Body of pancreas (tissue), 4 donors: ENCODE measurements at places on chromosomes 5 and 9. TPM values are rescaled to one million over a fixed set of nuclear protein-coding genes. Genes with fewer than 3 reads are reported as not detected.

FREM1 gene
- 19.1 TPM for total RNA-seq

TNC gene
- 1.6 TPM for total RNA-seq

DNA sequence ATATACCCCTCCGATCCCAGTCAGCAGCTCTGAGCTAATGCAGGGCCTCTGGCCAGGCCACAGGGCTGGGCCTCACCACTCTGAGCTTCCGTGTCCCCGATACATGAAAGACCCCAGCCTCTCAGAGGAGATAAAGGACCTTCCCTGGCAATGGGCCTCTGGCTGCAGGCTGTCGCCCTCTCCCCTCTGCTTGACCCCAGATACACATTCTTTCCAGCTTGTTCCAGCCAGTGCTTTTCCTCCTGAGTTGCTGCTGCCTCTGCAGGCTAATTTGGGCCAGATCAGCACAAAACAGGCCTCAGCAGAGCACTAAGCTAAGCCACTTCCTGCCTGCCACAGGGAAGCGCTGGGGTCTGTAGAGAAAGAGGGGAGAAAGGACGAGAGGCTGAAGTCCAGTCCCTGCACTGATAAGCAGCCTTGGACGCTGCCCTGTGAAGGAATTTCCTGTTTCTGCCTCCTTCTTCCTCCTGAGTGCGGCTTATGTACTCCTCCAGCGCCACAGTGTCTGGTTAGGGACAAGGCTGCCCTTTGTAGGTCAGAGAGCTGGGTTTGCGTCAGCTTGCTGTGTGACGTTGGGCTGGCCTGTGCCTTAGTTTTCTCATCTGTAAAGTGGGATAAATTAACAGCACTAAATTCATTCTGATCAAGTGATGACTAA, 73.0 kb upstream of the IL17B start:
- H3K4me3 ChIP-seq, result no peak overlapping the region
- peaks cover 40% of the 10 kb centered on the region for H3K4me1 ChIP-seq
- DNase-seq, result peak; percentile 72

- H3K27me3 ChIP-seq, result peaks cover 30% of the 10 kb centered on the region
- H3K4me1 ChIP-seq, result peaks cover 27% of the 10 kb centered on the region
- H3K27ac ChIP-seq, result no peak overlapping the region
- no peak for DNase-seq
- H3K36me3 ChIP-seq, result no peaks in the 10 kb centered on the region
- no peak overlapping the region for H3K4me3 ChIP-seq
Measured at GRCh38 chr9:130668659-130669058, 4.3 kb downstream of the PRDM12 start.

GRCh38 chr9:92774274-92774673, 9.6 kb upstream of the BICD2 start:
- H3K36me3 ChIP-seq, result no peaks in the 10 kb centered on the region
- H3K27me3 ChIP-seq, result no peaks in the 10 kb centered on the region
- no peak for DNase-seq

GRCh38 chr9:22580788-22581187, 134.2 kb downstream of the DMRTA1 start:
- no peaks in the 10 kb centered on the region for H3K27me3 ChIP-seq
- no peak overlapping the region for H3K4me3 ChIP-seq
- no peaks in the 10 kb centered on the region for H3K36me3 ChIP-seq
- no peak for DNase-seq

LIFR gene
- total RNA-seq, result 80.1 TPM

DNA sequence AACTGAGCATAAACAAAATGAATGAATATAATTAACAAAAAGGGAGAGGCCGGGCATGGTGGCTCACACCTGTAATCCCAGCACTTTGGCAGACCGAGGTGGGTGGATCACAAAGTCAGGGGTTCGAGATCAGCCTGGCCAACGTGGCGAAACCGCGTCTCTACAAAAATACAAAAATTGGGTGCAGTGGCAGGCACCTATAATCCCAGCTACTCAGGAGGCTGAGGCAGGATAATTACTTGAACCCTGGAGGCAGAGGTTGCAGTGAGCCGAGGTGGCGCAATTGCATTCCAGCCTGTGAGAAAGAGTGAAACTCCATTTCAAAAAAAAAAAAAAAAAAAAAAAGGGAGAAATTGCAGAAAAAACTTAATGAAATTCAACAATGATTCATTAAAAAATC, 839.3 kb upstream of the CTNND2 start:
- no peaks in the 10 kb centered on the region for H3K4me1 ChIP-seq
- no peak for DNase-seq

GRCh38 chr5:42242210-42242609, 181.0 kb upstream of the GHR start:
- H3K27ac ChIP-seq, result no peak overlapping the region
- no peak for DNase-seq
- no peaks in the 10 kb centered on the region for H3K27me3 ChIP-seq
- no peak overlapping the region for H3K4me3 ChIP-seq

DNA sequence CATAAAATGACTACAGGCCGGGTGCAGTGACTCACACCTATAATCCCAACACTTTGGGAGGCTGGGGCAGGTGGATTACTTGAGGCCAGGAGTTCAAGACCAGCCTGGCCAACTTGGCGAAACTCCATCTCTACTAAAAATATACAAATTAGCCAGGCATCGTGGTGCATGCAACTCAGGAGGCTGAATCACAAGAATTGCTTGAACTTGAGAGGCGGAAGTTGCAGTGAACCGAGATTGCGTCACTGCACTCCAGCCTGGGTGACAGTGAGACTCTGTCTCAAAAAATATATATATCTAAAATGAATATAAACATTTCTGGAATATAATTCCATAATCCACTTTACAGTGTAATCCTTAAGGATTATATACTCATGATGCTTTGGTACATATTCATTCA, 66.5 kb downstream of the TEX10 start:
- H3K27me3 ChIP-seq, result no peaks in the 10 kb centered on the region
- no peak overlapping the region for H3K27ac ChIP-seq

DNA sequence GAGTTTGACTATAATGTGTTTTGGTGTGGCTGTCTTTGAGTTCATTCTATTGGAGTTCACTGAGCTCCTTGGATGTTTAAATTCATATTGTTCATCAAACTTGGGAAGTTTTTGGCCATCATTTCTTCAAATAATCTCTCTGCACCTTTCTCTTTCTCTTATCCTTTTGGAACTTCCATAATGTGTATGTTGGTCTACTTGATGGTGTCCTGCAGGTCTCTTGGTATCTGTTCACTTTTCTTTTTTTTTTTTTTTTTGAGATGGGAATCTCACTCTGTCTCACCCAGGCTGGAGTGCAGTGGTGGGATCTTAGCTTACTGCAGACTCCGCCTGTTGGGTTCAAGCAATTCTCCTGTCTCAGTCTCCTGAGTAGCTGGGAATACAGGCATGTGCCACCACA, 27.7 kb downstream of the PKD2L2 start:
- H3K27ac ChIP-seq, result no peak overlapping the region
- H3K4me3 ChIP-seq, result no peak overlapping the region
- DNase-seq, result no peak
- H3K27me3 ChIP-seq, result no peaks in the 10 kb centered on the region
- no peaks in the 10 kb centered on the region for H3K4me1 ChIP-seq
- no peaks in the 10 kb centered on the region for H3K36me3 ChIP-seq

- peaks cover 4% of the 10 kb centered on the region for H3K27me3 ChIP-seq
- no peak overlapping the region for H3K27ac ChIP-seq
- no peaks in the 10 kb centered on the region for H3K4me1 ChIP-seq
- no peaks in the 10 kb centered on the region for H3K36me3 ChIP-seq
Measured at GRCh38 chr9:69785757-69786156, 25.9 kb upstream of the PTAR1 start.

F2RL1 gene
- 20.2 TPM for total RNA-seq

GRCh38 chr9:97900103-97900737, 22.1 kb downstream of the TRMO start:
- no peaks in the 10 kb centered on the region for H3K36me3 ChIP-seq
- no peaks in the 10 kb centered on the region for H3K27me3 ChIP-seq
- no peak overlapping the region for H3K27ac ChIP-seq
- peaks cover 4% of the 10 kb centered on the region for H3K4me1 ChIP-seq
- peak; percentile 27 for DNase-seq

DNA sequence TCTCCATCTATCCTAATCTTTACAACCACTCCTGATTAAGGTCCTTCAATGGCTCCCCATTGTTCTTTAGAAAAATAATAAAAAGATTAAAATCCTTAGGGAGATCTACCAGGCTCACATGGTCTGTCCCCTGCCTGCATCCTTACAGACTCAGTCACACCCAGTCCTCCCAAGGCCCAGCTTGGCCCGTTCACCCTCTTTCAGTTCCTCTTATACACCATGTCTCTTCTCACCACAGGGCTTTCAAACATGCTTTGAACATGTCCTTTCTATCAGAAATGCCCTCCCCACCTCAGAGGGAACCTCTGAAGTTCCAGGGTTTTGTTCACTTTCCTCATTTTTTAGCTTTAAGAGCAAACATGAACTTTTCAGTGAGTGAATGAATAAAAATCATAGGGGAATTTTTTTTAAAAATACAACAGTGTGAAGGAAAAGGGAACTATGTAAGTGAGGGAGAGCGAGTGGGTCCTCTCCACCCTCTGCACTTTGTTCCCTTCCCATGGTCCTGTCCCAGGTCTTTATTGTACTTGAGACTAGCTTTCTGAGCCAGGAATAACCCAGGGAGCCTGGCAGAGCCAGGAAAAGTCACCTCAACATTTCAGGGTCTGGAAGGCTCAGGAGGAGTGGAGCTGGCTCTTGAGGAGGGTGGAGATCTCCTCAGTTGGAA, 55.3 kb downstream of the TRPC7 start:
- no peaks in the 10 kb centered on the region for H3K36me3 ChIP-seq
- DNase-seq, result no peak
- peaks cover 4% of the 10 kb centered on the region for H3K4me1 ChIP-seq
- no peak overlapping the region for H3K4me3 ChIP-seq
- no peak overlapping the region for H3K27ac ChIP-seq

FOXD4L3 gene
- not detected for total RNA-seq

DNA sequence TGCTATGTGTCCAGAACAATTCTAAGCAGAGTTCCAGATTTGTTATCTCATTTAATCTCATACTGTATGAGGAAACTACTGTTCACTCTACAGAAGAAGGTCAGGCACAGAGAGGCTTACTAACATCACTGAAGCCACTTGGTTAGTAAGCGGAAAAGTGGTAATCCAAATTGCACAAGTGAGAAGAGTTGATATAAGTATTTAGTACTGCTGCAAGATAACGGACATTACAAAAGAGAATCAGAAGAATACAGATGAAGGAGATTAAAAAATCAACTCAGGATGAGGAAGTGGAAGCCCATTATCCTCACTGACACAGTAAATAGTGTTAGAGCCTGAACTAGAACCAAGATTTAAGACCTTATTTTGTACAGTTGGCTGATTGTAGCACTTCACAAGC, 22.3 kb upstream of the TLR4 start:
- no peaks in the 10 kb centered on the region for H3K4me1 ChIP-seq
- H3K4me3 ChIP-seq, result no peak overlapping the region
- no peaks in the 10 kb centered on the region for H3K36me3 ChIP-seq

DNA sequence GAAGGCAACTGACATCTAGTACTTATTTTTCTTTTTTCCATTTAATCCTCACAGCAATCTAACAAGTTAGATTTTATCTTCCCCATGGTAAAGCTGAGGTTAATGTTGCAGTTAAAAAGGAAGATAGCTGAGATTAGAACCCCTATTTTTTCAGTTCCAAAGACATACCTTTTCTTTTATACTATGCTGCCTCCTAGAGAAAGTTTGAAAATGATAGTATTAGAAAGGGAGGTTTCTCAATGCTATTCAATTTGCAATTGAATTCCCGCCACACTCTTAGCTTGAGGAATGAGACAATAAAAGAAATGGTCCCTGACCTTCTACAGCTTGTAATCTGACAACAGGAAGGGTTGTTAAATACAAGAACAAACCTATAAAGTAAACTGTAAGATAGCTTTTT, 195.9 kb upstream of the TRIM32 start:
- H3K4me1 ChIP-seq, result no peaks in the 10 kb centered on the region
- H3K4me3 ChIP-seq, result no peak overlapping the region
- H3K36me3 ChIP-seq, result no peaks in the 10 kb centered on the region
- no peak for DNase-seq

DNA sequence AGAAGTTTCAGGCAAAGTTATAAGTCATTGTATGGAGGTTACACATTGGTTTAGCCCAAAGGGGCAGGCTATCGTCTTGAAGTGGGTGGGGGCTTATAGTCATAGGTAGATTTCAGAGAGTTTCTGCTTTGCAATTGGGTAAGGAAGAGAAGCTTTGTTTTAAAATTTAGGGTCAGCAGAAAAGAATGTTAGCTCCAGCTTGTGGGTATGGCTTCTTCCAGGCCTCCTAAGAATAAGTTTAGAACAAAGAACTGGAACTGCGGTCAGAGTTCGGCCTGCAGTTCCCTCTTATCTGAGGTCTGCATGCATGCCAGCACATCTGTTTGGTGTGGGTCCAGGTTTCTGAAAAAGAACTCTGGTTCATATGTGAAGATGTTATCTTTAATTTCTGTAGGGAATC, 96.1 kb downstream of the CYFIP2 start:
- H3K4me1 ChIP-seq, result no peaks in the 10 kb centered on the region
- no peaks in the 10 kb centered on the region for H3K36me3 ChIP-seq
- H3K27ac ChIP-seq, result no peak overlapping the region
- DNase-seq, result no peak
- H3K4me3 ChIP-seq, result no peak overlapping the region

DNA sequence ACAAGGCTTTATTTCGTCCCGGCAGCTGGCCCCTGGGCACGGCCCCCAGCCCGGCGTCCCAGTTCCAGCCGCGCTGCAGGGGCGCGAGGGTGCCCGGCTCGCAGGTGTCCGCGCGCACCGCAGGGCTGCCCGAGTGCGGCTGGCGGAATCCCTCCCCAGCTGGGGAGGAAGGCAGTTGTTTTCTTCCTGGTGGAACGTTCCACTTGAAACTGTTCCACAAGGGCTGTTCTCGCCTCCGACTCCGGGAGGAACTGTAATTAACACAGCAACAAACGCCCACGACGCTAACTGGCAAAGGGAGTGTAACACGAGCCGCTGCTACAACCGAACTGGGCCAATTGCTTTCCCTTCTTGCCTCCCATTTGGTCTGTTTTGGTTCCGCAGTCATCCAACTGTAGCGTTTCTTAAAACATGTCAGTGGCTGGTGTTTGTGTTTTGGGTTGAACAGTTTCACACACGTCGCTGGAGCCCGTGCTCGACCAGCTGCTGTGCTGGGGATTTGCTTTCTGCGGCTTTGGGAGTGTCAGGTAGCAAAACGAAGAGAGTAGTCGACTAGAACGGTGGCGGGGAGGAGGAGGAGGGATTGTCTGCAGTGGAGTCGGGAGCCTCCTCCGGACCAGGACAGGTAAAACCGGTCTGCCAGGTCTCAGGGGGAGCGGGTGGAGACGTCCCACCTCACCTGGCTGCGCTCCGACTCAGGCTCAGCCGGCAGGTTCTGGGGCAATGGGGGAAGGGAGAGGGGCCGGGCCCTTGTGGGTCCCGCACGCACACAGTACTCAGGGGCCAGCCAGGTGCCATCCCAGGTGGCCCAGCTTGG, 131.6 kb upstream of the NIPBL start:
- H3K36me3 ChIP-seq, result no peaks in the 10 kb centered on the region
- peak overlapping the region; percentile 48 for H3K4me3 ChIP-seq
- peaks cover 61% of the 10 kb centered on the region for H3K4me1 ChIP-seq
- H3K27me3 ChIP-seq, result no peaks in the 10 kb centered on the region
- peak overlapping the region; percentile 97 for H3K27ac ChIP-seq

GRCh38 chr9:37836386-37836785, 35.8 kb downstream of the DCAF10 start:
- no peak overlapping the region for H3K27ac ChIP-seq
- H3K27me3 ChIP-seq, result no peaks in the 10 kb centered on the region
- no peaks in the 10 kb centered on the region for H3K36me3 ChIP-seq
